EL (cell line): ENCODE measurements at places on chromosomes 1 and 21.
A peak's percentile ranks its signal among the peaks of the same experiment; 100 is the strongest.

GRCh38 chr1:150516050-150516591 is 569 bp downstream of the FALEC start:
- no peak for DNase-seq

DNA sequence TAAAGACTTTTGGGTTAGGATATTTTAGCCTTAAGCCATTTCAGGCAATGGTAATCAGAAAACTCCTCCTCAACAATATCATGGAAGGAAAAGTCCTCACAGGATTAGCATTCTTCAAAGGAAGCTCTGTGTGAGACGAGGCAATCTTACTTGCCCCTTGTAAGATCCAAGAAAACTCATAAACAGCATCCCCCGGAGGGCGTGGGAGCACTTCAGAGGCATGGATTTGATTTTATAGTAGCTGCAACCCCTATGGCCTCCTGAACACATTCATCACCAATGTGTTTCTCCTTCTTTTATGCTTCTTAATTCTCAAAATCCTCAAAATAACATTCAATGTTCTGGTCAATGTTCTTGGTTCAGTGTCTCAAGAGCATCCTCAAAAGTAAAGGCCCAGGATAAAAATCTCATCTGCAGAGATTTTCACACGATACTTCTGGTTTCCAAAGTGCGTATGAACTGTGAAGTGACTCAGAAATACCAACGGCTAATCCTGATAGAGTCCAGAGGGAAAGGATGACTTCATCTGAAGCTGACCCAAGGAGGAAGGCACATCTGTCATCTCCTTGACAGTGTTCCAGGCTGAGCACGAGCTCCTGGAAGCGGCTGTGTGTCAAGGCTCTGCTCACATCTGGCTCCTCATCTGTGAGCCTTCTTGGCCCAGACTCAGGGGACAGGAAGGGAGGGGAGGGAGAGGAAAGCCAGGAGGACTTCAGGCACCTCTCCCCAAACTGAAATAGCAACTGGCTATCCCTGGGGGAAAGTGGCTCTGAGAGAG is 49.3 kb upstream of the PSEN2 start:
- peak; percentile 97 for DNase-seq

- no peak for DNase-seq
Measured at GRCh38 chr1:54263601-54264226, 63.7 kb downstream of the MRPL37 start.

DNA sequence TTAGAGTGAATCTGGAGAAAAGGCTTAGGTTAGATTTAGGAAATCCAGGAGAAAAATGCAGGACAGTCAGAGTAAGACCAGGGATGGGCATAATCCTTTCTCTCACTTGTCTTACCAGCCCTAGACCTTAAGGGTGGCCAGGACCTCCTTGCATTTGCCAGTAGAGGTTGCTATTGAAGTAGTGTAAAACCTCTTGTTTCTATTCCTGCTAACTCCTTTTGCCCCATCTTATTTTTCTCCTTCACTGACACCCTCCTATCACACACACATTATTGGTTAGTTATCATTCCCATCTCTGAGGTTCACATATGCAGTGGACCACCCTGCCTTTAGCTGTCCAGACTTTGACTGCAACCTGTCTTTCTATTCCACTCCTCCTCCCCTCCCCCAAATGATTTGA is 75.0 kb upstream of the MACF1 start:
- peak; percentile 47 for DNase-seq

DNA sequence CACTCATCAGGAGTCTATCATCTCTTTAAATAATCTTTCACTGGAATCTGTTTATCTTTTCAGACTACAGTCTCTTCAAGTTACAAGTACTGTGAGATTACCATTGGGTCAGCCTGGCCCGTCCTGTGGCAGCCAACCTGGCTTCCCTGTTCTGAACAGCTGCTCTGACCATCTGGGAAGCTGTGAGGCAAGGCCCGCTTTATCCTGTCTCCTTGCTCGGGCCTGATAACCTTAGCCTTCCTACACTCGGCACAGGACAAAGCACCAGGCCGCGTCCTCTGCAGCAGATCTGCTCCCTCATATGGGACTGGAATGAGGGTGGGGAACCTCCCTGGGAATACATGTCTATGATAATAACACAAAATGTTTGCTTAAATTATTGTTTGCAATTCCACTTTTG is 113.3 kb downstream of the PTPN14 start:
- DNase-seq, result no peak

- DNase-seq, result no peak
Measured at GRCh38 chr1:114901814-114902213, 47.2 kb downstream of the SYCP1 start.

DNA sequence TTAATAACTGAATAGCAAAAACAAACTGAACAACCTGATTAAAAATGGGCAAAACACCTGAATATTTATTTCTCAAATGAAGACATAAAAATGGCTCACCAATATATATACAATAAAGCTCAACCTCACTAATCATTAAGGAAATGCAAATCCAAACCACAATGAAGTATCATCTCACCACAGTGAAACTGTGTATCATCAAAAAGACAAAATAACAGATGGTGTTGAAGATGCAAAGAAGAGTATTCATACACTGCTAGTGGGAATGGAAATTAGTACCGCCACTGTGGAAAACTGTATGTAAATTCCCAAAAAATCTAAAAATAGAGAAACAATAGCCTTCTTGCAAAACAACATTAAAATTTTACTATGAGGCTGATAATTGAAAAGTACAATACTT is 1660.1 kb upstream of the B3GALT2 start:
- no peak for DNase-seq

DNA sequence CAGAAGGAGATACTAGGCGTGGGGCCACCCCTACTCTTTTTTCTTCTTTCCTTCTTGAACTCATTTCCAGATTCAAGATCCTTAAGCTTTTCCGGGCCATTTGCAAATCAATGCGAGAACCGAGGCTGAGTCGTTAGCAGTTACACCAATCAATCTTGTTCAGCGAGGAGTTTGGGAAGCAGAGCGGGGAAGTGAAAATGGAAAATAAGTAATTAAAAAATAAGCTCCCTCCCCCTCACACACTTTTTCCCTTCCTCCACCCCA is 1.7 kb upstream of the NEGR1 start:
- DNase-seq, result no peak

GRCh38 chr1:156993426-156994147 is 52.0 kb downstream of the ARHGEF11 start:
- no peak for DNase-seq

- DNase-seq, result no peak
Measured at GRCh38 chr1:20149601-20150325, 10.6 kb downstream of the PLA2G2F start.

- peak; percentile 68 for DNase-seq
Measured at GRCh38 chr1:32813941-32814739, 3.0 kb downstream of the YARS1 start.

GRCh38 chr1:89483010-89483756 is 41.4 kb upstream of the LRRC8B start:
- peak; percentile 65 for DNase-seq

GRCh38 chr1:33346927-33347649 is 26.2 kb upstream of the A3GALT2 start:
- DNase-seq, result peak; percentile 98

DNA sequence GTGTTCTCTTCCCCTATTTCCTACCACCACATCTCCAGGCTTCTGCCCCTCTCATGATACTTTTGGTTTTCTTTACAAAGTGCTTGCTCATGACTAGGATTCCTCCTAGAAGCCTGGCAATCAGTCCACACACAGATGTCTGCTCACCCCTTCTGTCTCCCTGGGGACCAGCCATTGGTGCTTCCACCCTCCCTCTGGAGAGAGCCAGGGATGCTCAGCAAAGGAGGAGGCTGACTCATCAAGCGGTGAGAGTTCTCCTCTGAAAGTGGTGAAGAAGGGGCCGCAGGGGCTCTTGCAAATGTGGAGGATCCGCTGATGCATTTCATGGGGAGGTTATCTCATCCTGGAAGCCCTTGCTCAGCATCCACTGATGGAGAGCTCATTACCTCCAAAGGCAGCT is 14.5 kb downstream of the NT5C1A start:
- peak; percentile 36 for DNase-seq

- DNase-seq, result peak; percentile 36
Measured at GRCh38 chr21:45266518-45267389, 20.9 kb downstream of the POFUT2 start.

GRCh38 chr1:177425199-177425598 is 254.4 kb downstream of the BRINP2 start:
- DNase-seq, result no peak

DNA sequence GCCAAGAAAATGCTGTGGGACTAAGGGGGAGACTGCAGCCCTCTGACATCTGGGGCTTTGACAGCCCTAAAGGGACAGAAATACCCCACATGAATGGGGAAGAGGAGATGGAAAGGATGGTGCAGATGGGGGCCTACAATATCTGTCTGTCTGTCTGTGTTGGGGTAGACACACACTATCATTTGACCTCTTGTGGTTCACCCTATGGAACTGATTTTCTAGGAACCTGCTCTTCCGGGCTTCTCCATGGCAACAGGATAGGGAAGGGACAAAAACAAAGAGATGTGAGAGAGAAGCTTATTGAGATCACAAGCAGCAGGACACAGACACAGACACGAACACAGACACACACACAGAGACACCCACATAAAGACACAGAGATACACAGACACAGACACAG is 17.1 kb downstream of the KIF21B start:
- no peak for DNase-seq

DNA sequence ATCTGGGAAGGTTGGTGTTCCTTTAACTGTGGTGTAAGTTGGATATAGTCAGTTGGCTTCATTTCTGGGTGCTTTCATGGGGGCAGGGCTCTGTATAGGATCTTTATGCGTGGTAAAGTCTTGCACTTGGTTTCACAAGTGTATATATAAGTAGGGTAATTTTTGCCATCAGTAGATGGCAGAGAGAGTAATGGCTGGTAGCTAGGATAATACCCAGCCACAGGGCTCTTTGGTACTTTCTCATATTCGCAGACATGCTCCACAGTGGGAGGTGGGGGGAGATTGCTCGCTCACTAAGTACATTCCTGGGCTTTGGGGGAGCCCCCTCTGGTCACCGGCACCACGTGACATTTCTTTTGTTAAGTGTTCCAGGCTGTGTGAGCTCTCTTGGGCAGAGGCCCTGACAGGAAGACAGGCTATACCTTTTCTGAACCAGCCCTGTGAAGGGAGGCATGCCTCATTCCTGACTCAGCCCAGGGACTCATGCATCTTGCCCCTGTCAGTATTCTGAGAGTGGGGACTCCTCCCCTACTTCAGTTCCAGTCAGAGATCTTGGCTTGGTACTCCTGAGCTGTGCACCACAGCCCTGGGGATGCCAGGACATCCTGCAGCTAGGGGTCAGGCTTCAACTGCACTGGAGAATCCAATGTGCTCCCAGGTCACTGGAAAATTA is 37.6 kb downstream of the FCRL2 start:
- no peak for DNase-seq

DNA sequence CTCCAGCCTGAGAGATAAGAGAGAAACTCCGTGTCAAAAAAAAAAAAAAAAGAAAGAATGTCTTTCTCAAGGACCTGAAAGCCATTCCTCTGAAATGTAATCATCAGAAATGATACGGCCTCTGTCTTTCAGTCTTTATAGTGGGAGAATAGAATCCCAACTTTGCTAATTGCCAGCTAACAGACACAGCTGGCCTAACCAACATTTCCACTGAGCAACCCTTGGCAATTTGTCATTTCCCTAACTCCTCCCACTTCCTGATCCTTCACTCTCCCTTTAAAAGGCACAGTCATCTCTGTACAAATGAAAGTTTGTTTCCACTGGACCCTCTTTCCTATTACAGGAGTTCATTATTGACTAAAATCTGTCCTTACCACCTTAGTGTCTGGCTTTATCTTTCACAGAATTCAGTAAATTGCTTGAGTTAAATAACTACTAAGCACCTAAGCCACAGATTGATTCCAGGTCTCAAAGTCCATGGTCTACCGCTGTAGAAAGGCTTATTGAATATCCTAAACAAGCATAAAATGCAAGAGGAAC is 4.3 kb upstream of the CBR1 start:
- peak; percentile 70 for DNase-seq

GRCh38 chr1:82562448-82562847 is 761.7 kb downstream of the ADGRL2 start:
- DNase-seq, result no peak

- DNase-seq, result no peak
Measured at GRCh38 chr1:70284366-70284765, 63.2 kb downstream of the SRSF11 start.

GRCh38 chr1:228902781-228903433 is 167.6 kb downstream of the RHOU start:
- DNase-seq, result peak; percentile 98

- peak; percentile 6 for DNase-seq
Measured at GRCh38 chr1:39305555-39305954, 101.1 kb downstream of the MACF1 start.
